ENCODE measurements at places on chromosomes 5 and 9.

DNA sequence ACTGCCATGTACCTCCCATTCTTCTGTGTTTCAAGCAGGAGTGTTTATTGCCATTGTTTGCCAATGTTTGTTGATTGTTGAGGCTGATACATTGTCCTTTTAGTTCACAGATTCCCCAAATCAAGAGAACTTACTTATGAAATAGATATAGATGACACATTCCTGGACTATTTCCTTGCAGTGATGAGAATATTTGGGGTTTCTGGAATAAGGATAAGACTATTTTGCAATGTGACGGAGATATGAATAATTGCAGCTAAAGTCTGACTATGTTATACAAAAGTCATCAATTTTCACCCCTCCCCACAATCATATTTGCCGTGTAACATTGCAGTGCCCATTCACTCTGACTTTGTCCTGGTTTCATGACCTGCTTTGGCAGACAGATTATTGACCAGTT lies 460.8 kb downstream of the CDH10 start:
- DNase-seq = no peak

GRCh38 chr9:104456831-104457230 lies 47.2 kb upstream of the OR13F1 start:
- no peak for DNase-seq

GRCh38 chr9:8684978-8685708 lies 885.6 kb upstream of the DMAC1 start:
- no peak for DNase-seq

- DNase-seq = no peak
Observed at GRCh38 chr5:107285772-107286171, 385.0 kb downstream of the EFNA5 start.

DNA sequence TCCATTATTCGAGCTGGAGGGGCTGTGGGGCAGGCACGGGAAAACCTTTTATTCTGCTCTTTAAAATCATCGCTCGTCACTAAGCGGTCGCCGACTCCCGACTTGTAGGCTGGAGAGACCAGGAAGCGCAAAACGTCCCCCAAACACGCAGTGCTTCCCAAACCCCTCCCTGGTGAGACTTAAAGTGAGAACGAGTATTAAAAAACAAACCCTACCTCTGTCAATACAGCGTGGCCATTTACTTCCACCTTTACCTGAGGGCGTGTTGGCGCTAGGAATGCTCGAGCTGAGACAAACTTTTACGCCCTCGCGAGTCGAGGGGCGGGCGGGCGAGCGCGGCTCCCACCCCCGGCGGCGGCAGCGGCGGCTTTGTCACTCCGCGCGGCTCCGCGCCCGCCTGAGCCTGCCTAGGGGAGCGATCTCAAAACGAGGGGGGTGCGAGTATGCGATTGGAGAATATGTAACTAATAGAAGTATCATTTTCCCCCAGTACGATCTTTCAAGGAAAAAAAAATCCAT lies at the start of gene NR2F1-AS1:
NR2F1-AS1 (minus strand) TSS at position 293 of the 519 bp plus-strand sequence.
- no peak for DNase-seq

- no peak for DNase-seq
Observed at GRCh38 chr9:77763566-77763965, 115.4 kb upstream of the GNA14 start.

DNA sequence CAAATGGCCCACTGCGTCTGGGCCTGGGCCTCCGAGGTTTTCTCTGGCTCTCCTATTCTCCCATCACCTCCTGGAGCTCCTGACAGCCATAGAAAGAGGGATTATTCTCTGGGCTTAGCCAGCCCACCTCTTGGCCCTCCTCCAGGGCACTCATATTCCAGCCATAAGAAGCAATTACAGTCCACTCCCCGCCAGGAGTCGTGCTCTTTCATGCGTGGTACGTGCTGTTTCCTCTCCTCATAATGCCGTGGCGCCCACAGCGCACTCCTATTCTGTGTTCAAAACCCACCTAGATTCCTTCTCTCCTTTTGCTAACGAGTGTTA lies 240.8 kb upstream of the ZNF462 start:
- no peak for DNase-seq

GRCh38 chr5:158921441-158922262 lies 178.1 kb downstream of the EBF1 start:
- no peak for DNase-seq

DNA sequence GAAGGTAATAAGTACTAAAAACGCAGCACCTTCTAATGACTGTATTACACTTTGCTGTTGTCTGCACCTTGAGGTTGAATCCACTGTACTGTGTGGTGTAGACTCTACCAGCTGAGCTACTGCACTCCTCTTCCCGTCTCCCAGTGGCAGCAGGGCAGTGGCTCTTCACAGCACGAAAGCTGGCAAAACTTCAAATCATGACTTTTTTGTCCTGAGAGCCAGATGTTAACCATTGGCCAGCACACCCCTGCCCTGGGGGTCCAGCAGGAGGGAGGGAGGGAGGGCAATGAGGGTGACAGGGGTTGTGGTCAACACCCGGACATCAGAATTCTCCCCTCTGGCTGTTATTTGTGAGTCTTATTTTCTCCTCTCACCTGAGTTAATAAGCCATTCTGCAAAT lies 11.8 kb downstream of the SHC3 start:
- DNase-seq = no peak

GRCh38 chr5:8958602-8959001 lies 587.3 kb downstream of the SEMA5A start:
- no peak for DNase-seq

DNA sequence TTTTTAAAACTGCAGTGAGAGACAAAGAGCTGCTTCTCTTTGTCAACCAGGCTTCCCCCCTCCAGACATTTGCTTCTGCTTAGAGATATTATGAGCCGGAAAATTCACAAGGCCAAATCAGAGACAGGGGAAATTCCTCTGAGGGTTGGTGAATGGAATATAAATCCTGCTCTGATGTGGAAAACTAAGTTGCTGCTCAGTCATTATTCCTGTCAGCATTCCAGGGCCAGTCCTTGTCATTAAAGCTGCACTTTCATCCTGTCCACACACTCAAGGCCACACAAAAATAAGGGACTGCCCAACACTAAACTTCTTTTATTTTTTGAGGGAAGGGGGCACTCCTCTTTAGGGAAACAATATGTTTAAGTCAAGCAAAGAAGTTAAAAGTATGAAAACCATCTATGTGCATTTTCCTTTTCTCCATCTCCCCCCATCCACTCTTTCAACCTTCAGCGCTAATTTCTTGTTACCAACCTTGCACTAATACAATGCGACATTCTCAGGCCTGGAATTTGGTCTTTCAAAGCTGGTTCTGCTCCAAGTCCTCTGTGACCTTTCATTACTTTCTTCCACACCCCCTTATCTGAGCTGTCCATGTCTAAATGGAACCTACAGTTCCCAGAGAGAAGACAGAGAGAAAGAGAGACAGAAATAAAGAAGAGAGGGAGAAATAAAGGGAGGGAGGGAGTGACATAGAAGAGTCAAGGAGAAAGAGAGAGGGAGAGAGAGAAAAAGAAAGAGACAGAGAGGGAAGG lies 118.9 kb upstream of the S1PR3 start:
- DNase-seq = no peak

GRCh38 chr9:108569624-108570023 lies 286.2 kb downstream of the ACTL7B start:
- DNase-seq = no peak

GRCh38 chr5:88269222-88269771 lies 652 bp upstream of the TMEM161B start:
- no peak for DNase-seq

DNA sequence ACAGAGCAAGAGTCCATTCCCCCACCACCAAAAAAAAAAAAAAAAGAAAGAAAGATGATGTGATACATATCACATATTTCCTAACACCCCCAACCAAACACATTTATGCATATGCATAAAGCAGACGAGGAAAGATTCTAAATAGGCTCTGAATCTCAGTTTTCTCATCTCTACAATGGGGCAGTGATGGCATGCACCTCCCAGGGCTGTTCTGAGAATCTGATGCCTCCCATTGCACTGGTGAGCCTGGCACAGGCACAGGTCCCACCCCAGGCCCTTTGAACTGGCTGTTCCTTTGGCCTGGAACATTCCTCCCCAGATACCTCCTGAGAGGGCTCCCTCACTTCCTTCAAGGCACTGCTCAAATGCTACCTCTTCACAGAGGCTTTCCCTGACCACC lies 116.5 kb downstream of the C9orf50 start:
- no peak for DNase-seq

DNA sequence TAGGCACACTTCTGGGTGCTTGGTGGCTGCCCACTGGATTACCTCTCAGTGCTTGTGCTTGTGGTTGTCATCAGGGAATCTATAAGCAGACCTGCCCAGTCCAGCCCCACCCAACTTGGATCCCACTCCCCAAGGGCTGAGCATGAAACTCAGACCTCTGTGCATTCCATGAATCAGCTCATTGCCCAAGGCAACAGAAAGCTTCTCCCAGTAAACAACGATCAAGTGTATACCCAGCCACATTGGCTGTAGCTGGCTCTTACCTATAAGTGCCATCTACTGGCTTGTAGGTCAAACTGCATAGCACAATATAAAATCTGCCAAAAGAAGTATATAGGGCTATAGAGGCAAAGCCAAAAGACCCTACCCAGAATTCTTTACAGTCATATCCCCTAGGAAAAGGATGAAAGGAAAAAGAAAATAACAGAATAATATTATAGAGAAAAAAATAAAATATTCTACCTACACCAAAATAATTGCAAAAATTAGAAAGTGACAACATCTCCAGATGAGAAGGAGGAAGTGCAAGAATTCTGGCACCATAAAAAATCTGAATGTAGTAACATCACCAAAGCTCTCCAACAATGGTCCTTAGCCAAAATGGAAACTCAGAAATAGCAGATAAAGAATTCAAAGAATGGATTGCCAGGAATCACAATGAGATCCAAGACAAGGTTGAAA lies 321.0 kb upstream of the TRPC7 start:
- DNase-seq = no peak

DNA sequence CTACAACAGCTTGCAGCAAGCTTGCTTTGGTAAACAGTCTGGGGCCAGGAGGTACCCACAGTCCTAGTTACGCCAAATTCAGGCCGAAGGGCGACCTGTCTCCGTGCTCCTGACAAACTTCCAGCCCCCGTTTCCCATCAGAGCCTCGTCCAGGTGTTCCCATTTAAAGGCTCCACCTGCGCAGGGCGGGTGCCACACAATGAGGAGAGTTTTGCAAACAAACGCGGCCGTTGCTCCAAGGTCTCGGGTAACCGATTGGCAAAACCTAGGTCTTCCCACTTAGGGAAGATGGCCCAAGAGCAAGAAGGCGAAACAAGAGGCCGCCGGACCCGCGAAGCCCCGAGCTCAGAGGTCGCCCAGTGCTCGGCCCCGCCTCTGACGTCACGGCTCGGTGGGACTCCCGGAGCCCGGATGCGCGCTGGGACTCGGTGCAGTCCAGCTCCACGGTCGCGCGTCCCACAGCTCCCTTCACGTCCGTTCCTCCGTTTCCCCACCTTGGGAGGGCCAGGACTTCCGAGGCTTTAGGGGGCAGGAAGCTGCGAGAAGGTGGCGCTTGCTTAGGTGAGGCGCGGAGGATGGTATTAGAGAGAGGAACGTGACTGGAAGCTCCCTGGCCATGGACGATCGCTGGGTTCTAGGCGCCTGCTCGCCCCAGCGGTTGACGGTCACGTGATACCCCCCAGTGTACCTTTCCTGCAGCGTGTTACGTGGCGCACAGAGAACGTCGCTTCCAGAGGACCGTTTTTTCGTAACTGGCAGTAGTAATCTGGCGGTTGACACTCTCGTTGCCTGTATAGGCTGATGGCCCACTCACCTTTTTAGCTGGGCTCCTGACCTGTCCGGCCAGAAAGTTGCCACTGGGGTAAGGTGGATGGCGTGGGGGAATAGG lies 41.8 kb upstream of the KDM4C start:
- DNase-seq = no peak

GRCh38 chr9:15999422-16000339 lies 446.8 kb downstream of the CCDC171 start:
- DNase-seq = no peak

- no peak for DNase-seq
Observed at GRCh38 chr9:12170456-12170855, 522.7 kb upstream of the TYRP1 start.

DNA sequence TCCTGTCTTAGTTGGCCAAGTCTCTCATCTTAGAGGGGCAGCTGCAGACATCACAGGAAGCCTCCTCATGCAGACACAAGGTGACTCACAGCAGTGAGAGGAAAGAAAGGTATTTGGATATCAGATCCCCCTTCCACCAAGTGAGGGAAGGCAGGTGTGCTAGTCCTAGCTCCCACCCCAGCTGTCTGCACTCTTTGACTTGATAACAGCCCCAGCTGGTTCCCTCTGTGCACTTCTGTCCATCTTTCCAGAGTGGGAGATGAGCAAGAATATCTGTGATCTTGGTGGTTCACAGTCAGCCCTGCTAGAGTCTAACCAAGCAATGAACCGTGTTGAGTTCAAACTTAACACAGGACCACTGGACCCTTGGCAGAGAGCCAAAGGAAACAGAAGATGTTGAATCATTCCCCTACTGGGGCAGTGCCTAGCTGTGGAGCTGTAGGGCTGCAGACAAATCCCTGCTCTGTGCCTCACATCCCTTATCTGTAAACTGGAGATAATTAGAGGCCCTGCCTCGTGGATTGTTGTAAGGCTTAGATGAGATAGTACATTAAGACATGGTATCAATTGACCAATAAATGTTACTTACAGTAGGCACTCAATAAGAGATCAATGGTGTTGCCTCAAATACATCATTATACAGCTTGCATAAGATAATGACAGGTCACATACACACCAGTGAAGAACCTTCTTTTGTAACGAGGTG lies 39.1 kb downstream of the SH3RF2 start:
- DNase-seq = no peak

- no peak for DNase-seq
Observed at GRCh38 chr9:129845373-129845772, 10.1 kb downstream of the USP20 start.

- no peak for DNase-seq
Observed at GRCh38 chr9:19375538-19375937, 4.5 kb downstream of the RPS6 start.

DNA sequence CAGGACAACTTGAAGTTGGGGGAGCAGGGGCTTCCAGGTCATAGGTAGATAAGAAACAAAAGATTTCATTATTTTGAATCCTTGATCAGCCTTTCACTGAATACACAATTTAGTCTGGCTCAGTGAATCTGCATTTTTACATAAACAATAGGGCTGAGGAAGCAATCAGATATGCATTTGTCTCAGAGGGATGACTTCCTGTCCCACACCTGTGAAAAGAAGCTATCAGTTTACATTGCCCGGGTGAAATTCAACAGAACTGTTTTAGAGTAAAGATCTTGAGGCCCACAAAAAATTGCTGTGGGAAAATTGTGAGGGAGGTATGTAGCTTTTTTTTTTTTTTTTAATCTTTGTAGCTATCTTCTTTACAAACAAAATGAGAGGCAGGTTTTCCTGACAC lies 38.3 kb downstream of the DNAJB5 start:
- DNase-seq = no peak
